ENCODE measurements at places on chromosomes 3 and 15.

DNA sequence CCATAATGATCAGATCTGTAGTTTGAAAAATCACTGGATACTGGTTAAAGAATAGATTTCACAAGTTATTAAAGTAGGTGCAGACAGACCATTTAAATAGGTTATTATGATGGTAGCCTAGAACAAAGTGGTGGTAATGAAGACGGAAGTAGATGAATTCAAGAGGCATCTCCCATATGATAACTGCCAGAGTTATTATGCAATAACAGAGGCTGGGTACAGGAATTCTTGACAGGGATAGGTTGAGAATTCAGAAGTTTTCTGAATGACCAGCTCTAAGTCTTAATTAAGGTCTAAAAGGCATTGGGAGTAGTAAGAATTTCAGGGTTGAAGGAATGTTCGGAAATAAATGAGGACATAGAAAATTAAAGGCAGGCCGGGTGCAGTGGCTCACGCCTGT lies 108.9 kb downstream of the PEAK1 start:
- DNase-seq, result no peak

DNA sequence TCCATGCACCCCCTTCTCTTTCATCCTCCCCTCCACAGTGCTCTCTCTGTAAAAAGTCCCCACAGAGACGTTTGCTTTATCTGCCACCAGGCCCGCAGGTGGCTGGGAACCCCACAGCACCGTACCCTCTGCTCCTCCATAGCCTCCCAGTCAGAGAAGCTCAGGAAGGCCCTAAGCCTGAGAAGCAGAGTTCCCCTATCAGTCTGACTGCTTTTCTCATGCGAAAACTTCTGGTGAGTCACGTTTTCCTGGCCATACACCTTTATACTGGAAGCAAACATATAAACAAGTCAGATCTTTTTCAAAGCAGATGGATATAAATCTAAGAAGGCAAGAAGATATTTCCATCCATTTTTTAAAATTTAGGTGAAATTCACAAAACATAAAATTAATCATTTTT lies 51.5 kb upstream of the MEF2A start:
- DNase-seq, result no peak

GRCh38 chr15:39281094-39281493 lies 299.8 kb upstream of the THBS1 start:
- no peak for DNase-seq

- DNase-seq, result no peak
Observed at GRCh38 chr15:44441095-44441501, 13.7 kb downstream of the CTDSPL2 start.

DNA sequence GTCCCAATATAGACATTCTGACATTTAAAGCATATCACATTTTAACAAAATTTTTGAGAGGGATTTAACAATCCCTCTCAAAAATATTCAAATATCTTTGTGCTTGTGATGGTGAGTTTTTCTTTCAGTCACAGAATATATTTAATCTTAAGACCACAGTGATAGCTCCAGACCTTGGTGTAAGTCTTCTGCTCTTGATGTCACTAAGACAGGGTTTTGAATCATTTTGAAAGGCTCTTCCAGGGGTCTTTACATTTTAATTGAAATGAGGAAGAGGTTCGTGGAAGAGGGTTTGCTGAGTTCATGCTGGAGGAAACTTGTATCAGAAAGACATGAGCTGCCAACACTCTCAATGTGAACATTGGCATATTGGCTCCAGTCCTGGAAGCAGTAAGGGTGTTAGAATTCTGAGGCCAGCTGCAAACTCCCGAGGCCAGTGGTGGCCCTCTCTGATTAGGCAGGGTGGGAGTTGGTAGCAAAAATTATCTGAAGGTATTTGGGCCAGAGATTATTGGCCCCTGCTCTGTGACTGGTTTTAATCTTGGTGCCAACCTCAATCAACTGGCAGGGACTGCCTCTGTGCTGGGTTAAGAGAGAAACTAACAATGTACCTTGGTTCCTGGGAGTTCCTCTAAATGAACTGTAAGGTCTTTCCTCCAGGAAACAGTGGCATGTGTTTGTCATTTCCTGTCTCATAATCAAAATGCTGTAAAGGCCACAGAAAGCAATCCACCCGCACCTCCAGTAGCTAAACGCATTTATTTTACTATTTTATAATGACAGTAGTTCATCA lies 5.3 kb downstream of the POU1F1 start:
- DNase-seq, result no peak

DNA sequence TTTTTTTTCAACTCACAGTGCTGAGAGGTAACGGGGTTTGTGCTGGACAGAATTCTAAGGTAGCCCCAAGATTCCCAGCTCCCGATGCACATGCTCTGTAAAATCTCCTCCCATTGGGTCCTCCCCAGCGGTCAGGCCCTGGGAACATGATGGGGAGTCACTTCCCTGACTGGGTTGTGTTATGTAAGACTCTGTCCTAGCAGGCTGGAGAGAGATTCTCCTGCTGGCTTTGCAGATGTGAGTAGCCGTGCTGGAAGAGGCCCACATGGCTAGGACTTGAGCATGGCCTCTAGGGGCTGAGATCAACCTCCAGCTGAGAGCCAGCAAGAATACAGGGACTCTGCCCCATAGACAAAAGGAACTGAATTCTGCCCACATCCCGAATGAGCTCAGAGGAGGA lies 83.7 kb upstream of the OXTR start:
- DNase-seq, result no peak

DNA sequence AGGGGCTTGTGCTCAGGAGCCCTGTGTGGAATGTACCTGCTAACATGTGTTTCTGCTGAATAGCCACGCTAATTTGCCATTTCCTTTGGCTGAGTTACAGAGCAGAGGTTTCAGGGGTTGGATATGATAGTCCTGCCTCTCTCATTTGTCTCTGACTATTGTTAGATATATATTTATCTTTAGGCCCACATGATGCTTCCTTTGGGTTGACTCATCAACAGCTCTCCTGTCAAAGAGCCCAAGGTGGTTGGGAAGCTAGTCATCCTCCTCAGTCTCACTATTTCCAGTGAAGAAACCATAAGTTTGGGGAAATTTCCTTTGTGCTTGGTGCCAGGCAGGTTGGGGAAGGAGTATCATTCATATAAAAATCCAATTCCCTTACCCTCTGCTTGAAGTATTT lies 1194.6 kb downstream of the ZPLD1 start:
- no peak for DNase-seq

- no peak for DNase-seq
Observed at GRCh38 chr3:124397088-124397487, 333.2 kb upstream of the UMPS start.
